CD4-positive, alpha-beta T cell treated with Interleukin-21 for 1 hour (primary cell): ENCODE measurements at places on chromosomes 1 and 21.

DNA sequence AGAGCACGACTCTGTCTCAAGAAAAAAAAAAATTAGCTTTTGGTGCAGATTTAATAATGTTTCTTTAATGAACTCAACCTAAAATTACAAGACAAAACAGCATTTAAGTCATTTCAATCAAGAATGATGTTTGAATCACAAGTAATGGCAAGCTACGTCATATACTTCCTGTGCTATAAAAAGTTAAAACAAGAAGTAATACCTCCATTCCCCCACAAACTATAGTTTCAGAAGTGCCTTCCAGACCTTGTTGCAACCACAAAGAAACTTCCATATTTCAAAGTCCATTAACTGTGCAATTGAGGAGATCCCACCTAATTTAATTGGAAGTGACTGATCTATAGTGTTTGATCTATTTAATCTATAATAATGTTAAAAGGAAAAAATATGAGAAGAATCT, 15.1 kb downstream of the NRDC start:
- peak; percentile 14 for DNase-seq

- DNase-seq = no peak
These were observed 100.9 kb downstream of the NAV1 start for GRCh38 chr1:201639826-201640225.

GRCh38 chr1:174413632-174414031, 34.1 kb upstream of the GPR52 start:
- DNase-seq = no peak

DNA sequence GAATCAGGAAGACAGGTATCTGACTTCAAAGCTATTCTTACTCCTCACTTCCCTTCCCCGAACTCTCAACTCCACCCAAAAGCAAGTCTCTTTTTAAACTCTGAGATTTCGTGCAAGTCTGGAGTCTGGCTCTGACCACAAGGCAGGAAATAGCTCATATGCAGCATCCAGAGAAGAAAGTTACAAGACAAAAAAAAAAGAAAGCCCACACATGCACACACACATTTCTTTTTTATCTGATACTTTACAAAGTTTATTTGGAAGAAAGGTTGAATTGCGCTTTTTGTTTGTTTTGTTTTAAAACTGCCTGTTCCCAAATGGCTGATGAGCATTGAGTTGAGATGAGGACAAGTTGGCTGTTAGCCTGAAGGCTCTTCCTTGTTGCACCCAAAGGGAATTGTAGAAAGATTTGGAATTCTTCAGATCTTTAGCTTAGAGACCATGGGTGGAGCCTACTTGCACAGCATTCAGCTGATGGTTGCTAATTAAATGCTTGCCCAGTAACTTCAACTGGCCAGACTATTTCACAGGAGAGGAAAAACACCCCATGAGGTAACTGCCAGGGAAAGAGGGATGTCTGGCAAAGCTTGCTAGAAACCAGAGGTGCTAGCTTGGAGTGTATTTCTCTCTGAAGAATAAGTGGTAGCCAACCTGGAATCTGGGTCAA, 490.3 kb downstream of the TTLL7 start:
- peak; percentile 69 for DNase-seq

DNA sequence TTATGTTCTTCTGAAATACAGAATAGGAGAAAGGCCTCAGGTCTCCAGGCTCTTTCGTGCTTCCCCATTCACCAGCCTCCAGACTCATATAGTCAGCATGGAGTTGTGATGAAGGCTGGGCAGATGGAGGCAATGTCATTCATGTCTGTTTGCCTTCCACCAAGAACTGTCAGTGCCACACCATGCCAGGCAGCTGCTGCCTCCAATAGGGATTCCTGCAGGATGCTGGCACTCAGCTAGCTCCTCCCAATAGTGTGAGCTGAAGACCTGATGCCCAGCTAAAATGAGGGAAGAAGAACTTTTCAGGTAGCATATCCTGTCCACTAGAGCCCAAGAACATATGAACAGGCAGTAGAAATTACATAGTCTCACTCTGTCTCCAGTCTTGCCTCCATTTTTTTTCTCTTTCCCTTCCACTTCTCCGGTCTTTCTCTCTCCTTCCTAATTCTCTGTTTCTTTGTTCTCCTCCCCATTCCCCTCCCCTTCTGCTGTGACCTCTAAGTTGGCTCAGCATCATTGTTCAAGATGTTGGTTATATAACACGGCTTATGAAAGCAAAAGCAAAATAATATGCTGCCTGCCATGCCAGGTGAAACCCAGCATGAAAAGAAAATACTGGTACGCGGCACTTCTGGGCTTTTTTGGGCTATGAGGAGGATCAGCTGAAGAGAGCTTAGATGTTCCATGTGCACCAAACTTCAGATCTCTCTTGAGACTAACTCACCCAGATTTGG, 17.3 kb downstream of the GLUL start:
- DNase-seq = no peak

DNA sequence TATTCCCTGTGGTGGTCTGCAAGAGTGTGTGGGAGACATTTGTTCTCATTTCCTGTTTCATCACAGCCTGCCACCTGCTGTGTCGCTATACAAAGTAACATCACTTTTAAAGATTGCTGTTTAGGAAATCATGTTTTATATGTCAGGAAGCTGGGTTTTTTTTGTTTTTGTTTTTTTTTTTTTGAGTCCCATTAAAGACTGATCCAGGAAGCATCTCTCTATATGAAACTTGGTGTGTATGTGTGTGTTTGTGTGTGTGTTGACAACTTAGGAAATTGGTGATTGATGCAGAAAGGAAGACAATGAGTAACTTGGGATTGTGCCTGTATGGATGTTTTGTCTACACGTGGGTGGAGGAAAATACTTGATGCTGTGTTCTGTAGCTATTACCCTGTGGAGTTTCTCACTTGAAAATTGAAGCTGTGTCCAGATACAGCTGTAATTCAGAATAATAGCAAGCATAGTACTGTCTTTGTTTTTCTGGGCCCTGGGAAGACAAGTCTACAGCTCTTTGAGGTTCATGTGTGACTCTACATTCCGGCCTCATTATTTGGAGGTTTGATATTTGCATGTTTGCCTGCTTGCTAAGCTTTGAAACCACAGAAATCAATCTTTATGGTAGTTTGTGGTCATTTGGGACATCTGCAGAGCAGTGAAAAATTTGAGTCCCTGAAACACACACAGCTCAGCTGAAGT, 47.9 kb downstream of the LAMC1 start:
- no peak for DNase-seq

- DNase-seq = no peak
These were observed 112.0 kb downstream of the SYF2 start for GRCh38 chr1:25120281-25120680.

GRCh38 chr1:53371121-53371666, 43.3 kb upstream of the LRP8 start:
- no peak for DNase-seq

- no peak for DNase-seq
These were observed 153.7 kb downstream of the PDE4B start for GRCh38 chr1:65946376-65946775.

- peak; percentile 58 for DNase-seq
These were observed 3.1 kb downstream of the SMIM1 start for GRCh38 chr1:3775490-3776230.

- peak; percentile 74 for DNase-seq
These were observed 13.7 kb downstream of the DHRS3 start for GRCh38 chr1:12604114-12604874.

DNA sequence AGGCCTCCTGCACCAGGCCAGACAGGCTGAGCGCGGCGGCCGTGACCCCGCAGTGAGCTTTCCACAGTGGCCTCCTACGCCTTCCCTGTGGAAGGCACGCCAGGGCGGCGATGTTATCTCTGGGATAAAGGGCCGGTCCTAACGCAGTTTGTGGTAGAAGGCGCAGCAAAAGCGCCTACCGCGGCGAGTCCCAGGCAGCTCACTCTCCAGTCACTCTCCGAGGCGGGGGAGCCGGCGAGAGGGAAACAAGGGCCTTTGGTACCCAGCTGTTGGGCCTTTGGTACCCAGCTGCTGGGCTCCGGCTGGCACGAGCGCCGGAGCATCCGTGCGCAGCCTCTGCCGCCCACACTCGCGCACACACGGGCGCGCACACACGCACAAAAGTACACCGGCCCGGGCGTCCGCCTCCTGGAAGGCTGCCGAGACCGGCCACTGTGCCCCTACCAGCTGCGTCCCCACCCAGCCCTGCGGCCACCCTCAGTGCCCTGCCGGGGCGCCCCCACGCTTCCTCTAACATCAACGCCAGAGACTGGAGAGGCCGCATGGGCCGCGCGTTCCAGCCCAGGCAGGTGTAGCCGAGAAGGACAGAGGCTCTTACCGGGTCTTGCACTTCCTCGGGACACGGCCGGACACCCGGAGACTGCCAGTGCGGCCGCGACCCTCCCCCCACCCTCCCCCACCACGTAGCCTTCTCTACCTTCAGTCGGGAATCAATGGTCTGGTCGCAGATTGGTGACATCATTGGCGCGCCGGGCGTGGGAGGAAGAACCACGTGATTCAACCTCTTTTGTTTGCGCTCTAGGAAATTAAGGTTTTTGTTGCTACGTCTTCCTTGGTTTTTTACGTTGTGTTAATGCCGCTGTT, 19.5 kb upstream of the ADAR start:
- DNase-seq = peak; percentile 92

GRCh38 chr1:159705251-159705903, 9.0 kb downstream of the CRP start:
- no peak for DNase-seq

DNA sequence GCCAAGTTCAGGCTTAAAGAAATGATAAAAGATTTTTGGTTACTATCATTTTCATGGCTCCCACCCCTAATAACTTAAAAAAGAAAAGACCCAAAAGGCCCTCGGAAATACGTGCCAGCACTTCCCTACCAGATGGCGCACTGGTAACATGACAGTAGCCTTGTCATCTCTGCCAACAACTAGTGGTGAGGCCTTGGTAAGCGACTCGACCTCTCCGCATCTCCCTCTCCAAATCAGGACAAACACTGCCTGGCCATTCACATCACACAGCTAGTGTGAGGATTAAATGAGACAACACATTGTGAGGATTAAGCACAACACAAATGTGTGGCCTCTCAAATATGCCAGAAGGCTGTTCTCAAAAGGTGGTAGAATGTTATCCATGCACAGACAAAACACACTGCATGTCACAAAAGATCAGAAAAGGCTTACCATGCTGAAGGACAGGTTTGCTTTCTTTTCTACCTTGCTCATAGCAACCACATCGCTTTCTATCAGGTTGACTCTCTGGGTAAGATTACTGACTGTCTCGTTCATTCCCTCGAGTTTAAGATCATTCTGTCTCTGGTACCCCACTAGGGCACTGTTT, 16.4 kb downstream of the TEX38 start:
- no peak for DNase-seq

- DNase-seq = no peak
These were observed 23.0 kb upstream of the ABCD3 start for GRCh38 chr1:94395231-94395630.

GRCh38 chr21:18350216-18350615, 53.4 kb downstream of the TMPRSS15 start:
- no peak for DNase-seq

- DNase-seq = no peak
These were observed 68.4 kb downstream of the MACF1 start for GRCh38 chr1:39272798-39273469.

GRCh38 chr1:74937176-74937575, 197.0 kb upstream of the LHX8 start:
- DNase-seq = no peak

DNA sequence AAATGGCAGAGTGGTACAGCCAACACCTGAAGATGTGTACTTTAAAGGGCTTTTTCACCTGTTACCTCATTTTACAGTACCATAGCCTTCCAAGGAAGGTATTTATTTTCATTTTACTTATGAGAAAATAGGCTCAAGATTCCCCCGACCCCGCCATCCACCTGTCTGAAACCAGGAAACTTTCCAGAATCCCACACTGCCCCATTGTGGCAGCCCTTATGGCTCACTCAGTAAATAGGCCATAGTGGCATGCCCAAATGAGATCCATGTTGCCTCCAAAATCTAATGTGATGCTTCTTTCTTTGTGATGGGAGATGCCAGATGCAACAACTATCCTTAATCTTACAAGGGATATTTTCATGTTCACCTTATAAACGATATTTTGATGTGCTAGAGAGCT, 97.8 kb downstream of the EBNA1BP2 start:
- no peak for DNase-seq

DNA sequence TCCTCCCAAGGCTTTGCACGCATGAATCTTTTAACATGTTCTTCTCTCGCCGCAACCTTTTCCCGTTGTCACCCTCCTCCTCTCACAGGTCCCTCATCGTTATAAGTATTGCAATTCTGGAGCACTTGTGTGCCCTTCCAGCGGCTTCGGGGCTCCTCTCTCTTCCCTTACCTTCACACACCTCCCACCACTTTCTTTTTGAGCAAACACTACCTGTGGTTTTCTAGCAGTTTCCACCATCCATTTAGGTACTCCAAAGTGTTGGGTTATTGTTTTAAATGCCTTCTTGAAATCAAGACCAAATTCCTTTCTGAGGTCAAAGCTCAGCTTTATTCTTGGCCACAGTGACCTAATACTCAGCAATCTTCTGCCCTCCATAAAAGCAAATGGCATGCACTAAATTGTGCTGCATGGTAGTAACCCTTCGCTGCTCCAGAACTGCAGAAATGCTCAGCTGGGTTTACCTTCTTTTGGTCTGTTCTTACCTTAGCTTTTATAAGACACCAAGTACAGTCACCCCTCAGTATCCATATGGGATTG, 472.4 kb downstream of the SETD4 start:
- DNase-seq = no peak

- DNase-seq = no peak
These were observed 65.2 kb upstream of the GJA5 start for GRCh38 chr1:147825586-147825985.

- no peak for DNase-seq
These were observed 165.6 kb upstream of the POGK start for GRCh38 chr1:166673722-166674121.

DNA sequence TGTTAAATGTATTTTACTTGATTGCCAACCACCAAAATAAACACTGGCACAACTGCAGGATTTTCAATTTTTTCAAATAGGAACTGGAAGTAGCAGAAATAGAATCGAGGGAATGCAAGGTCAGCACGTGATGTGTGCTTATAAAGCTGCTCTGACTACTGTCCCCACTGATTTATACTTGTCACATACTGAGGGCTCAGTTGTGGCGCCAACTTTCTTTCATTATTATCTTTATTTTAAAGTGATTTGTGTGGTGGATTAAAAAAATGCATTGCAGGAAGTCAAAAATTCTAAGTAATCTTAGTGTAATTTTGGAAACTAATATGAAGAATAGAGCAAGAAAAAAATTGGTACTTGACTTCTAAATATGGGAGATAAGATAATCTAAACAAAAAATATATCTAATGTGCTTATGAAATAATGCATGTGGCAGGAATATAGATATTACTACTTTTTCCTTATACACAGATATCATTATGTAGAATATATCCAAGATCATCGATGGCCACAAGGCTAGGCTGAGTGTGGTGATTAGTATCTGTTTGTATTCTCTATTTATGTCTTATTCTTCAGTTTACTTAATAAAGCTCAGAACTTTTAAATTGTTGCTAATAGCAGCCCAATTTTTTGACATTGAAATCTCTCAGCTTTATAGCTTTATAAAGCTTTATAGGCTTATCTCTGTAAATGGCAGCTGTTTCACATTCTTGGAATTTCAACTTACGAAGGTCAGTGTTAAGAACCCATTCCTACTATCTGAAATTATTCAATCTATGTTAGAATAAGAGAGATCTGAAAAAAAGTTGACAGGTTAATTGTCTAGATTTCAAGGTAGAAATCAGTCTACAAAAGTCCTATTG, 404.5 kb upstream of the ADAMTS5 start:
- DNase-seq = no peak

GRCh38 chr21:15171546-15171945, 106.7 kb upstream of the NRIP1 start:
- DNase-seq = no peak

- no peak for DNase-seq
These were observed 26.9 kb upstream of the ITLN1 start for GRCh38 chr1:160911925-160912324.
